ENCODE measurements at places on chromosomes 11 and 22. TPM values are rescaled to one million over a fixed set of nuclear protein-coding genes. Genes with fewer than 3 reads are reported as not detected.

GRCh38 chr11:45285250-45285828, 802 bp downstream of the SYT13 start:
- no peaks in the 10 kb centered on the region for H3K36me3 ChIP-seq
- no peaks in the 10 kb centered on the region for H3K27me3 ChIP-seq
- DNase-seq: no peak
- H3K4me1 ChIP-seq: no peaks in the 10 kb centered on the region
- H3K27ac ChIP-seq: no peak overlapping the region

Gene CREB3L1
- not detected for total RNA-seq

DNA sequence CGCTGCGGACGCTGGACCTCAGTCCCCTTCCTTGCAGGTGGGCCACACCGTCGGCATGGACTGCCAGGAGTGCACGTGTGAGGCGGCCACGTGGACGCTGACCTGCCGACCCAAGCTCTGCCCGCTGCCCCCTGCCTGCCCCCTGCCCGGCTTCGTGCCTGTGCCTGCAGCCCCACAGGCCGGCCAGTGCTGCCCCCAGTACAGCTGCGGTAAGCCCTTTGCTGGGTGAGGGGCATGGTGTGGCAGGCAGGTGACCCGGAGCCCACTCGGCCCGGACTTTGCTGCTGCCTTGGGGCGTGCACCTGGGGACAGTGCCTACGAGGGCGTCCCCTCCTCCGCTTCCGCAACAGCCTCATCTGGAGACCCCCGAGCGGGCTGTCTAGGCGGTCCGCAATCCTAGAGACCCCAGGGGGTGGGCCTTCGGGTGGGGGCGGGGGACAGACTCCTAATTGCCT, 25.4 kb upstream of the MUC5B start:
- H3K4me1 ChIP-seq: no peaks in the 10 kb centered on the region
- no peaks in the 10 kb centered on the region for H3K36me3 ChIP-seq
- no peaks in the 10 kb centered on the region for H3K27me3 ChIP-seq
- no peak for DNase-seq
- H3K4me3 ChIP-seq: no peak overlapping the region

DNA sequence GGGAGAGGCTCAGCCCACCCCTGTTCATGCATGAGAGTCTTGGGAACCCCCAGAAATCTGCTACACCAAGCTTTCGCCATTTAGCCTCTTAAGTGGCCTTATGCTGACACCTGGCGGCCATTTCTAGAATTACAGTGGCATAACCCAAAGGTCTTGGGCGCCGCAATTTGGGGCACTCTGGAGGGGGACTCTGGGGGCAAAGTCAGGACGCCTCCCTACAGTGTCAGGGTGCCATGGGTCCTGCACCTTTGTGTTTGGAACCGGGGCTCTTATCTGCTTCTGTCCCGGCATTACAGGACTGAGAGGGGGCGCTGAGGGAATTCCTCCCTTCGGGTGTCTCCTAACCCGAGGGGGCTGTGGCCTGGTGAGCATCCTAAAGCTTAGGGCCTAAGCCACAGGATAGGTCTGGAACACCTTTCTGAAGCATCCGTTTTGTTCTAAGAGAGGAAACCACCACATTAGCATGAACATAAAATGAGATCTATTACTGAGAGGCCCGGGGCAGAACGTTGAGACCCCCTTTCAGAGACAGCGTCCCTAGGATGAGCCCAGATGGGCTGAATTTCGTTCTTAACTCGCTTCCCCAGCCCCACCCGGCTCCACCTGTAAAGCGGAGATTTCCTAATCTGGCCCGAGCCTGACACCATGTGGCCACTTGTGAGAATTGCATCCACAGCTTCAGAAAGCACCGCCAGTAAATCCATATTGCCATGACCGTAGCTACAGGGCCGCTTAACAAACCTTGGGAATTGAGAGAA, 9.3 kb downstream of the INS start:
- H3K4me3 ChIP-seq: peak overlapping the region; percentile 44
- no peak overlapping the region for H3K27ac ChIP-seq
- DNase-seq: peak; percentile 58
- H3K36me3 ChIP-seq: no peaks in the 10 kb centered on the region
- H3K4me1 ChIP-seq: peaks cover 6% of the 10 kb centered on the region
- H3K27me3 ChIP-seq: peaks cover 8% of the 10 kb centered on the region

Gene MS4A1
- total RNA-seq: 1.4 TPM

- H3K27ac ChIP-seq: no peak overlapping the region
- DNase-seq: no peak
- H3K27me3 ChIP-seq: no peaks in the 10 kb centered on the region
- H3K4me1 ChIP-seq: no peaks in the 10 kb centered on the region
Measured at GRCh38 chr11:126510621-126511370, 155.3 kb downstream of the ST3GAL4 start.

Data from naive thymus-derived CD4-positive, alpha-beta T cell (primary cell).